ENCODE measurements at places on chromosomes 13 and 19.

- peak; percentile 77 for DNase-seq
Measured at GRCh38 chr19:41993612-41994483, at the start of gene ATP1A3. Gene ATP1A3, minus strand, starts transcription at chr19:41994230. Its CDS starts 154 bp downstream, at chr19:41994076.

DNA sequence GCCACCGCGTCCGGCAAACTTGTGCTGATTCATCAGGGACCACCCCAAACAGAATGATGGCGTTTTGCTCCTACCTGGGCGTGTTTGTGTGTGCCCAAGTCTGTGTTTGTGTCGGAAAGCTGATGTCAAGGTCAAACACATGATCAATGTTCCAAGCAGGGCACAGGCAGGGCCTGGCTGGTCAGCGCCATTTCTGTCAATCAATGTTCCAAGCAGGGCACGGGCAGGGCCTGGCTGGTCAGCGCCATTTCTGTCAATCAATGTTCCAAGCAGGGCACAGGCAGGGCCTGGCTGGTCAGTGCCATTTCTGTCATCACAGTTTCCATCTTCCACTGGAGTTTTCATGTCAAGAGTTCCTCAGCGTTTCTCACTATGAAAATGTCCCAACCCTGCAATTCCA is 14.9 kb upstream of the GRTP1 start:
- no peak for DNase-seq

- no peak for DNase-seq
Measured at GRCh38 chr19:13089139-13089856, 13.4 kb downstream of the LYL1 start.

- no peak for DNase-seq
Measured at GRCh38 chr13:29564373-29564772, 31.1 kb downstream of the SLC7A1 start.

GRCh38 chr13:111017755-111018459 is 97.2 kb upstream of the ARHGEF7 start:
- DNase-seq = no peak

- no peak for DNase-seq
Measured at GRCh38 chr19:15199661-15200552, 888 bp downstream of the NOTCH3 start.

DNA sequence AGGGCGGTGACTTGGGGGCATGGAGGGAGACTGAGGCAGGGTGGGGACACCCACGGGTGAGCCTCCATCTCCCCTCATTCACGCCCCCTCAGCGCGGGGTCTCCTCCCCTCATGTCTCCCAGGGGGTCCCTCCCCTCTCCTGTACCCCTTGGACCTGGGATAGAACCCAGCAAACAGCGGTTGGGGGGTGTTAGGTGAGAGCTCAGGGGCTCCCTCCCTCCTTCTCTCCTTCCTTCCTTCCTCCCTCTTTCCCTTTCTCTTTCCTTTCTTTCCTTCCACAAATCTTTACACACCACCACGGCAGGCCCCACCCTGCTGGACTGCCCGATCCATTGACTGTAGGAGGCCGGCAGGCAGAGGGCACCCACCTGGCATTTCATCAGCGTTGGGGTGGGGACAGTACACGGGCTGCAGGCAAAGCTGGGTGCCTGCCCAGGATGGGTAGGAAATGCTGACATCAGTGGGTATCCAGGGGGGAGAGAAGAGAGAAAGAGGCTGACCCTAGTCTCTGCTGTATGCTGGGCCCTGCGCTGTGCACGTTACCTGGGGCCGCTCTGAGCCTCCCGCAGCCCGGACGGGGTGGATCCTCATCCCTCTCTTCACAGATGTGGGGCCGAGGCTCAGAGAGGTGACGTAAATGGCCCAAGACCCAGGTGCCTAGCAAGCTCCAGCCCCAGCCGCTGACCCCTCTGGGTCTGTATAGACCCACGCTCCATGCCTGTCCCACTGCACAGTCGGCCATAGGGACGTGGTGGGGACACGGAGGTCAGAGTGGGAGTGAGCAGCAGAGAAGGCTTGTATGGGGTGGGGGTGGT is 3.5 kb downstream of the SSC5D start:
- no peak for DNase-seq

- no peak for DNase-seq
Measured at GRCh38 chr19:35306473-35307246, 14.7 kb downstream of the MAG start.

- no peak for DNase-seq
Measured at GRCh38 chr19:16420336-16420676, 51.5 kb downstream of the EPS15L1 start.

- no peak for DNase-seq
Measured at GRCh38 chr13:78709028-78709427, 50.1 kb upstream of the OBI1 start.

DNA sequence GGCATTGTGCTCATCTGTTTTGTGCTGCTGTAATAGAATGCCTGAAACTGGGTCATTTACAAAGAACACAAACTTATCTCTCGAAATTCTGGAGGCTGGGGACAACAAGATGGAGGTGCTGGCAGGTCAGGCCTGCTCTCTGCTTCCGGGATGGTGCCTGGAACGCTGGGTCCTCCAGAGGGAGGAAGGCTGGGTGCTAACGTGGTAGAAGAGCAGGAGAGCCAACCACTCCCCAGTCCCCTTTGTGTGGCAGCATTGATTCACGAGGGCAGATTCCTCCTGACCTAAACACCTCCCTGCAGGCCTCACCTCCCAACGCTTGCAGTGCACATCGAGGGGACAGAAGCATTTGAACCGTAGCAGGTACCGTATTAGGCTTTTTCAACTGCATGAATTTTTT is 34.1 kb upstream of the TFDP1 start:
- DNase-seq = no peak

DNA sequence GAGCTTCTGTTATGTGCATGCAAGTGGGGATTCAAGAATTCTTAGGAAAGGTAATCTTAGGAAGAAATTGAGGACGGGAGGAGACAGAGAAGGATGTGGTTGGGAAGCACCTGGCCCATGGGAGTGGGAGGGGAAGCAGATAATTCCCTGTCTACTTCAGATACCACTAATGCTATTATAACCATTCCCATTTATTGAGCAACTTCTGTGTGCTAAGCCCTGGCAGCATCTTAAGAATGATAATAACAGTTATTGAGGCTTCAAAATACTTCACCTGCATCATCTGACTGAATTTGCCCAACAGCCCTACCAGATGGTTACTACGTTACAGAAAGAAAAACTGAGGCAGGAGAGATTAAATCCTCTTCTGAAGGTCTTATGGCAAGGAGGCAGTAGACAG is 1.4 kb downstream of the EPS8L1 start:
- DNase-seq = no peak

GRCh38 chr19:39046037-39046821 is 13.9 kb upstream of the FBXO27 start:
- no peak for DNase-seq

- no peak for DNase-seq
Measured at GRCh38 chr13:97695684-97696083, 257.8 kb upstream of the IPO5 start.

GRCh38 chr13:27965740-27966640 is 3.1 kb downstream of the CDX2 start:
- peak; percentile 45 for DNase-seq

DNA sequence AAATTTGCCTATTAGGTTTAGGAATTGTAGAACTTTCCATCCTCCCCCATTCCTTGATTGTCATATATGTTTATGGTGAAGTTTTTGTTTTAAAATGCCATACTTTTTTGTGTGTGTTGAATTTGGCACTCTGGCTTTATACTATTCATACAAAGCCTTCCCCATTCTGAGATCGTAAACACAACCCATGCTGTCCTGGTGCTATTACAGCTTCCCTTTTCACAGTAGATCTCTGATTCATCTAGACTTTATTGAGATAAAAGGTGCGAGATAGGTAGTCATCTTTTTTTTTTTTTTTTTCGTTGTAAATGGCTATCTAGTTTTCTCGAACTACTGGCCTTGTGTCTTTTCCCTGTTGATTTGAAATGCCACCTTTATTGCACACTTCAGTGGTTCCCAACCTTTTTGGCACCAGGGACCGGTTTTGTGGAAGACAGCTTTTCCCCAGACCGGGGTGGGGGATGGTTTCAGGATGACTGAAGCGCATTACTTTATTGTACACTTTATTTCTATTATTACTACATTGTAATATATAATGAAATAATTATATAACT is 94.6 kb downstream of the LRCH1 start:
- no peak for DNase-seq

DNA sequence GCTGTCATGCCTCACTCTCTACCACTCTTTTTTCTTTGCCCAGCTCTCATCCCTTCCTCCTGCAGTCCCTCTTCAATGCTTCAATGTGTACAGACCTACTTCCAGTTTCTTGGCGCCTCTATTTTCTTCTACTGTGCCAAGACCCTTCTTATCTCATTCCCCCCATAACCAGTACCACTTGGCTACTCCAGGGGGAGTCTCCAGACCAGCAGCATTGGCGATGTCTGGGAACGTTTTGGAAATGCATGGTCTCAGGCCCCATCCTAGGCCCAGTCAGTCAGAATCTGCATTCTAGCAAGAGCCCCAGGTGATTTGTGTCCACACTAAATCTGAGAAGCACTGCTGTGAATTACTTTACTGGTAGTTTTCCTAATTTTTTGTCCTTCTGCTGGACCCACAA is 198.2 kb downstream of the SLC7A1 start:
- DNase-seq = no peak

GRCh38 chr13:19958155-19959111 is at the start of gene ZMYM2:
Gene ZMYM2, plus strand, starts transcription at chr13:19958727. Its CDS starts 34,346 bp downstream, at chr13:19993073.
- DNase-seq = peak; percentile 97

GRCh38 chr19:51325161-51325976 is 13.9 kb downstream of the IGLON5 start:
- DNase-seq = no peak

GRCh38 chr19:19276851-19277250 is 3.8 kb upstream of the TM6SF2 start:
- no peak for DNase-seq

- DNase-seq = no peak
Measured at GRCh38 chr19:29947871-29948270, 5.8 kb downstream of the URI1 start.

DNA sequence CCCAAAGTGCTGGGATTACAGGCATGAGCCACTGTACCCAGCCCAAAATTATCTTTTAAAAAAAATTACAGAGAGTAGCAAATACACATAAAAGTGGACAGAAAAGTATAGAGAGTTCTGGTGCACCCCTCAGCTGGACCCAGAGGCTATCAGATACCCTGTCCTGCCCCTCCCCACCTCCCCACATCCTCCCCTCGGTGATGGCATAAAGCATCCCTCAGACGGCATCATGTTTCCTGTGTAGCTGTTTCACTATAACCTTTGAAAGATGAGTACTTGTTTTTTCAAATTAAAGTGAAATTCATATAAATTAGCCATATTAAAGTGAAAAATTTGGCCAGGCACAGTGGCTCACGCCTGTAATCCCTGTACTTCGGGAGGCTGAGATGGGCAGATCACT is 20.1 kb downstream of the SLC27A1 start:
- no peak for DNase-seq

DNA sequence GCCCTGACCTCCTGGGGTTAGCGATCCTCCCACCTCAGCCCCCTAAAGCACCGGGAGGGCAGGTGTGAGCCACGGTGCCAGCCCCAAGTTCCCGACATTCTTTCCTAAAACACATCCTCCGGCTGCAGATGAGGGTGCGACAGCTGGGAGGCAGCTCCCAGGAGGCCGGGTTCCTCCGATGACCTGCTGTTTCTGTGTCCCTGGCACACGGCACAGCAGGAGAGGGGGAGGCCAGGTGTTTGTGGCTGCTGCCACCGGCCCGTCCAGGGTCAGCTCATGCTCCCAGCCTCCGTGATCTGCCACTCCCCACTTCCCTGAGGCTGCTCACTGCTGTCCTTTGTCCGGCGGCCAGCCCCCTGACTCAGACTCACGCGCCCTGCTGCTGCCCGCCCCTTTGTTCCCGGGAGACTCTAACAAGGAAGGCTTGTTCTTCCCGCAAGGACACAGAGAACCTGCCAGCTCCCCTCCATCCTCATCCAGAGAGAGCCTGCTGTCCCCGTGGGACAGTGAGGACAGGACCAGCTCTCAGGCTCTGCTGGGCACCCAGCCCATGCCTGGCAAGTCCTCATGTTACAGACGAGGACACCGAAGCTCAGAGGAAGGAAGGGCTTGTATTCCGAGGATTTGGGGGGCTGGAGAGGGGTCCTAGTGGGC is 10.6 kb upstream of the MADCAM1 start:
- peak; percentile 1 for DNase-seq

DNA sequence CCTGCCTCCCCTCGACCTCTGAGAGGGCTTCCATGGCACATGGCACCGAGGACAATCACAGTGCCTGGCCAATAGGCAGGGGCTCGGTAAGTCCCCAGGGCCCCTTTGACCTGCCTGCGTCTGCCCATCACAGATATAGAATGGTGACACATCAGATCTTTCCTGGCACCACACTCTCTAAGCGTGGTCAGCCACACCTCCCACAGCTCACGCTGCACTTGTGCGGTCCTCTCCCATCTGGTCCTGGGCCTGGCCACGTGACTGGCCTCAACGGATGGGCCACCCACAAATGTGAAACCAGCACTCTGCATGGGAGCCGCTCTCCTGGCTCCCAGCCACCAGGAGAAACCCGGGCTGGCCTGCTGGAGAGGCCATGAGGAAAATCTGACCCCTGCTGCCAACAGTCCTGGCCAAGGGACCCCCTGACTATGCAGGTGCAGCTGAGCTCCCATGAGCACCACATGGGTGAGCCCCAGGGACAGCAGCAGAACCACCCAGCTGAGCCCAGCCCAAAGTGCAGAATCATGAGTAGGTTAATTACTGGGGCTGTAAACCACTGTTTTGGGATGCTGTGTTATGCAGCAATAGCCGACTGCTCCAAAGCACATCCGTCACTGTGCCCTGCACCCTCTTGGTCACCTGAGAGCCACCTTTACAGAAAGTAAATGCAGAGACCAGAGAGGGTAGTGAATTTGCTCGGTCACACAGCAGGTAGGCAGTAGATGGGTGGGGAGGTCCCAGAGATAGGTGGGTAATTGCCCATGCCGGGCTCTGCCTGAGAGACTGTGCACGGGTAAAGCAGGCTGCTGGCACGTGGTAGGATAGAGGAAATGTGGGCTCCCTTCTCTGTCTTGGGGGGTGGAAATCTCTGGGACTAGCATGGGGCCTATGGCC is 9.7 kb upstream of the MEF2B start:
- no peak for DNase-seq

DNA sequence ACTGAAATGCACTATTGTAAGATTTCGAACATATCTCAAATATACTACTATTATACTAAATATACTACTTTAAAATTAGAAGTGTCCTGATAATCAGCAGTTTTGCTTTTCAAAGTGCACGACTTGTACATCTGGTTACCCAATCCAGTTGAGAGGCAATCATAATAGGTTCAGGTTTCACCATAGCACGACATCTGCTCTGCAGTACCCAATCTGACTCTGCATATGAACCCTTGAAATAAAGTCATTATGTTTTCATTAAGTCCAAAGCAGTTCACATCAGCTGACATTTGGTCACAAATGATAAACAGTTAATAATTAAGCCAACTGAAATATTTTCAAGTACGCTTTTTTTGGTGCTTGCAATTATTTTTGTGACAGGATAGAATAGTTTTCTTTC is 90.6 kb downstream of the PCDH9 start:
- peak; percentile 31 for DNase-seq

GRCh38 chr19:54373781-54374631 is 9.3 kb upstream of the LAIR1 start:
- no peak for DNase-seq

DNA sequence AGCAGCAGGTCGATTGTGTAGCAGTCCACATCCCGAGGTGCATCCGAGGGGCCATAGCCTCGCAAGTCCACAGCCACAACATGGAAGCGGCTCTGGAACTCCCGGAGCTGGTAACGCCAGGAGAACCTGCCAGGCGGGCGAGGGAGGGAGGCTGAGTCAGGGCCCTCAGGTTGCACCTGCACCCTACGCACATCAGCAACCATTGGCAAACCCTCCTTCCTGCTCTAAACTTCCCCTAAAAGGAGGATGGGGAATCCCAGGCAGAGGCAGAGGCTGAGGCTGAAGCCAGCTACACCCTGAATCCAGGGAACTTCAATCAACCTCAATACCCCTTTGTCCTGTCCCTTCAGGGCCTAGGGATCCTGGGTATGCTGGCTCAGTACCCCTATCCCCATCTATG is 977 bp downstream of the EPHX3 start:
- DNase-seq = no peak

Data from NCI-H748 treated with DMSO at 0.1 percent for 48 hours (cell line).